ENCODE measurements at places on chromosomes 3 and 15. TPM values are rescaled to one million over a fixed set of nuclear protein-coding genes. Genes with fewer than 3 reads are reported as not detected.
A peak's percentile ranks its signal among the peaks of the same experiment; 100 is the strongest.

DNA sequence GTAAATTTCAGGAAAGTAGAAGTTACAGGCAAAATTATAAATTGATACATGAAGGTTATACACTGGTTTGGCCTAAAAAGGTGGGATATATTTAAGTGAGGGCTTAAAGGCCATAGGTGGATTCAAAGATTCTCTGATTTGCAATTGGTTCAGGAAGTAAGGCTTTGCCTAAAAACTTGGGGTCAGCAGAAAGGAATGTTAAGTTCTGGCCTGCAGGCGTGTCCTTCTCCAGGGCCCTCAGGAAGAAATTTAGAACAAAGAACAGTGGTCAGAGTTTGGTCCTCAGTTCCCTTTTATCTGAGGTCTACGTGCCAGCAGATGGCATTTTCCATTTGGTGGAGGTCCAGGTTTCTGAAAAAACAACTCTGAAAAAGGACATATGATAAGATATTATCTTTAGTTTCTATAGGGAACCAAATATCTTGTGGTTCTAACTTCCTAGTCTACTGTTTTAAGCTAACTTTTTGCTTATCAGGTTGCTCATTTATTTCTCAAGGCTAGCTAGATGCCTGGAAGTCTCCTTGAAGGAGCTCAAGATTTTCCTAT, 40.5 kb downstream of the SCN11A start:
- H3K27ac ChIP-seq = no peak overlapping the region
- DNase-seq = no peak
- H3K36me3 ChIP-seq = no peaks in the 10 kb centered on the region
- no peaks in the 10 kb centered on the region for H3K27me3 ChIP-seq
- H3K4me3 ChIP-seq = no peak overlapping the region
- H3K4me1 ChIP-seq = no peaks in the 10 kb centered on the region

DNA sequence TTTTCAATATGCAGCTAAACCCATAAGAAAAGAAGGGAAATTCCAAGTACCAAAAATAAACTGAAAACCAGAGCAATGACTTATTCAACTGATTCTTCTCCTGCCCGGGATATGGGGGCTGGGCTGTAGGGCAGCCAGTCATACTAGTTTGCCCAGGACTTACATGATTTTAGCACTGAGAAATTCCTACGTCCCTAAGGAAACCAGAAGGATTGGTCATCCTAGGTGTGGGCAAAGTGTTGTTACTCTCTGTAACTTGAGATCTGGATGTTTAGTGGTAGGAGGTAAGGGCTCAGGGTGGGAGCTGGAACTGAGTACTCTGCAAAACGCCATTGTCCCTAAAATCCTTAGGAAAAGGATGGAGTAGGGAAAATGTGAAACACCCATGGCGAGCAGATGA, 1.2 kb upstream of the DAZL start:
- H3K36me3 ChIP-seq = no peaks in the 10 kb centered on the region
- no peak for DNase-seq
- no peak overlapping the region for H3K27ac ChIP-seq
- no peaks in the 10 kb centered on the region for H3K4me1 ChIP-seq
- H3K4me3 ChIP-seq = no peak overlapping the region

GRCh38 chr3:17137321-17137826, 252.6 kb downstream of the PLCL2 start:
- no peaks in the 10 kb centered on the region for H3K36me3 ChIP-seq
- H3K4me3 ChIP-seq = no peak overlapping the region
- DNase-seq = no peak
- no peaks in the 10 kb centered on the region for H3K4me1 ChIP-seq
- H3K27me3 ChIP-seq = no peaks in the 10 kb centered on the region
- H3K27ac ChIP-seq = no peak overlapping the region

- no peaks in the 10 kb centered on the region for H3K27me3 ChIP-seq
- no peak overlapping the region for H3K4me3 ChIP-seq
- H3K27ac ChIP-seq = no peak overlapping the region
- no peaks in the 10 kb centered on the region for H3K36me3 ChIP-seq
- H3K4me1 ChIP-seq = no peaks in the 10 kb centered on the region
Measured at GRCh38 chr15:45684533-45684932, 49.7 kb downstream of the SQOR start.

The DLL4 gene
- total RNA-seq = 20.9 TPM

The LRRIQ4 gene
- total RNA-seq = not detected

The STRA6 gene
- 0.98 TPM for total RNA-seq

The CTXN2 gene
- total RNA-seq = not detected

DNA sequence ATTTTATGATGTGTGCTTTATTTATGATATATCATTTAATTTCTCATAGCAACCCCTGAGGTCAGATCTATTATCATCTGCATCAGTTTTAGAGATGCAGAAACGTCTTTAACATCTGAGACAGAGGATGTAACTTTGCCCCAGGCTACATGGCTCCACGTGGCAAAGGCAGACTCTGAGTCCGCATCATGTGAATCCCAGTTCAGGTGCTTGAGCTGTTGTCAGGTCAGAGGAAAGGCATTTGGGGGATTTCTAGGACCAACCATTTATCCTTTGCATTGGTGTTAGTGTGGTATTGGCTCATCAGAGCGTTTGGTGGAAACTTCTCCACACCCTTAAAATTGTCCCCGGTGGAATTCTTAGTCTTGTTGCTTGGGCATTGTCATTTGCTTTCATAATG, 10.8 kb downstream of the CACNA2D3 start:
- peak; percentile 37 for DNase-seq
- H3K36me3 ChIP-seq = no peaks in the 10 kb centered on the region
- no peak overlapping the region for H3K27ac ChIP-seq

The RLBP1 gene
- total RNA-seq = not detected

The ADGRG7 gene
- total RNA-seq = not detected

The PAQR5 gene
- total RNA-seq = 9.1 TPM

The RFC4 gene
- 8.3 TPM for total RNA-seq

The CHL1 gene
- total RNA-seq = 25.8 TPM

- DNase-seq = no peak
- no peak overlapping the region for H3K27ac ChIP-seq
- H3K4me3 ChIP-seq = no peak overlapping the region
- H3K4me1 ChIP-seq = no peaks in the 10 kb centered on the region
- no peaks in the 10 kb centered on the region for H3K27me3 ChIP-seq
Measured at GRCh38 chr15:50556642-50557371, 10.3 kb upstream of the USP50 start.

The CCR9 gene
- total RNA-seq = not detected

The OXSR1 gene
- total RNA-seq = 22.8 TPM

The PIF1 gene
- total RNA-seq = 6.6 TPM

GRCh38 chr3:136979684-136980083, 21.9 kb downstream of the IL20RB start:
- no peaks in the 10 kb centered on the region for H3K27me3 ChIP-seq
- H3K4me1 ChIP-seq = peaks cover 30% of the 10 kb centered on the region

DNA sequence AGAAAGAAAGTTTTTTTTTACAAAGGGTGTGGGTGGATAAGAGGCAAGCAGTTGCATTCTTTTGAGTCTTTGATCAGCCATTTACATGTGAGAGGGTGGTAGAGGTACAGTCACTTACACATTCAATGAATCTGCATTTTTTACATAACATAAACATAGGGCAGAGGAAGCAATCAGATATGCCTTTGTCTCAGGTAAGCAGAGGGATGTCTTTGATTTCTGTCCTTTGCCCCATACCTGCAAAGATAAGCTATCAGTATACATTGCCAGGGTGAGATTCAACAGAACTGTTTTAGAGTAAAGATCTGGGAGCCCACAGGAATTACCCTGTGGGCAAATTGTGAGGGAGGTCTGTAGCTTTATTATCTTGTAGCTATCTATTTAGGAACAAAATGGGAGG, 5.4 kb upstream of the PPP1R2 start:
- H3K4me1 ChIP-seq = peaks cover 43% of the 10 kb centered on the region
- no peaks in the 10 kb centered on the region for H3K36me3 ChIP-seq
- no peak for DNase-seq

The SH2D7 gene
- total RNA-seq = not detected

- H3K27me3 ChIP-seq = no peaks in the 10 kb centered on the region
- H3K4me3 ChIP-seq = no peak overlapping the region
- H3K36me3 ChIP-seq = no peaks in the 10 kb centered on the region
- DNase-seq = no peak
- no peak overlapping the region for H3K27ac ChIP-seq
Measured at GRCh38 chr3:154954757-154955156, 125.4 kb upstream of the MME start.

- no peaks in the 10 kb centered on the region for H3K4me1 ChIP-seq
- H3K4me3 ChIP-seq = no peak overlapping the region
- H3K27ac ChIP-seq = no peak overlapping the region
- H3K27me3 ChIP-seq = no peaks in the 10 kb centered on the region
- no peak for DNase-seq
- no peaks in the 10 kb centered on the region for H3K36me3 ChIP-seq
Measured at GRCh38 chr15:92322566-92323355, 70.9 kb upstream of the ST8SIA2 start.

- no peaks in the 10 kb centered on the region for H3K4me1 ChIP-seq
- DNase-seq = no peak
- no peaks in the 10 kb centered on the region for H3K36me3 ChIP-seq
Measured at GRCh38 chr15:70301396-70301795, 203.7 kb upstream of the TLE3 start.

The TRH gene
- total RNA-seq = 1.2 TPM

DNA sequence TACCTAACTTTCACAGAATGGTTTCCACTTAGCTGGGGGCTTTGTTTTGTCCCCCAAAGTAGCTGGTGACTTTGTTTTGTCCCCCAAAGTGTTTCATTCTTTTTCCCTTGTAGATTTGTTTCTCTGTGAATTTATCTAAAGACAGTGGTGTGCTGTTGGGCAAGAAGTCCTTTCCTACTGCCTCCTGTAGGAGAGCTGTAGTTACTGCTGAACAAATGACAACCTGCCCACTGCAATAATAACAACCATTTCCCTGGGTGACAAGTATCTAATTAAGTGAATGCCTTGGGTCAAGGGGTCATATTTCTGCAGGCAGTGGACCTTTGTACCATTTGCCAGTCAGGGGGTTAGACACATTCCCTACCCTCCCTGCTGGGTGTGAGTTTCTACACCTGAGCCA, 125.4 kb upstream of the BFSP2 start:
- no peaks in the 10 kb centered on the region for H3K27me3 ChIP-seq
- no peaks in the 10 kb centered on the region for H3K4me1 ChIP-seq
- DNase-seq = no peak
- H3K27ac ChIP-seq = no peak overlapping the region
- H3K36me3 ChIP-seq = no peaks in the 10 kb centered on the region

DNA sequence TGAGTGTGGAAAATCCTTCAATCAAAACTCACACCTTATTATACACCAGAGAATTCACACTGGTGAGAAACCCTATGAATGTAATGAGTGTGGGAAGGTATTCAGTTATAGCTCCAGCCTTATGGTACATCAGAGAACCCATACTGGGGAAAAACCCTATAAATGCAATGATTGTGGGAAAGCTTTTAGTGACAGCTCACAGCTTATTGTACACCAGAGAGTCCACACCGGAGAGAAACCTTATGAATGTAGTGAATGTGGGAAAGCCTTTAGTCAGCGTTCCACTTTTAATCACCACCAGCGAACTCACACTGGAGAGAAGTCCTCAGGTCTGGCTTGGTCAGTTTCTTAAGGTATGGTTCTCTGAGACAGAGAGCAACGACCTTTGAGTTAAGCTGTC, 13.7 kb upstream of the ZNF660 start:
- no peak overlapping the region for H3K4me3 ChIP-seq
- no peak overlapping the region for H3K27ac ChIP-seq
- peaks cover 34% of the 10 kb centered on the region for H3K36me3 ChIP-seq
- no peaks in the 10 kb centered on the region for H3K4me1 ChIP-seq
- H3K27me3 ChIP-seq = no peaks in the 10 kb centered on the region

Measured in vagina (tissue), 2 donors.